GM12865 (cell line): ENCODE measurements at places on chromosomes 7 and 10.

GRCh38 chr7:155338632-155339320 lies 41.1 kb downstream of the INSIG1 start:
- DNase-seq: no peak

DNA sequence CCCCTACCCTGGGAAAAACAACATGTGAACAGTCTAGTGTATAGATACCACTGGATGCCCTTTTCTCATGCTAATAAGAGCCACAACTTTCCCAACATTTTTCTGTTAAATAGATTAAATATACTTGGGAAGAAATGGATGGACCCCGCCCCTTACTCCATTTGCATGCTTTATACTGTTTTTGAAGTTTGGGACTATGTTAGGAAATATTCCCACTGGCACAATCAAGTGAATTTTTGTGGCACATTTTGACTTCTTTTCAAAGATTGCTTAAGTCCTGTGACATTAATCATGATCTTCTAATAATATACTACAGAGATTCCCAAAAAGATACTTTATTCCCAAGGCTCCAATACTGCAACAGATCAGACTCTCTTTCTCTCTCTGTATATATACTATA lies 216.6 kb downstream of the TWIST1 start:
- DNase-seq: no peak

- DNase-seq: no peak
Measured at GRCh38 chr10:1035201-1035600, 9.5 kb upstream of the IDI2 start.

DNA sequence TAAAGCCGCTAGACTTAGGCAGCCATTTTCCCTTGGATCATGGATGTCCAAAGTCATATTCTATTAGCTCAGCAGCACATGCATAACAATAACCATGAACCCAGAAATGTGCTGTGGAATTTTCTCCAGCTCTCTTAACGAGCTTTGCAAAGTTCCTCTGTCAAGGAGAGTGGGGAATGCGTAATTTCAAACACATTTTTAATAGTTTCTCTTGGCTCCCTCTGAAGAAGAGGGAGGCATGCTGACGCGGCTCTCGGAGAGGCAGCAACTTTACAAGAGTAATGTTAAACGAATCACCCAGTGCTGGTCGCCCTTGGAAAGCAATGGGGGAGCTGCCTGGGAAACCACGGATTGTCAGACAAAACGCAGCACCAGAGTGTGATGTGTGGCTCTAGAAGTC lies 114.8 kb downstream of the RAB18 start:
- no peak for DNase-seq

DNA sequence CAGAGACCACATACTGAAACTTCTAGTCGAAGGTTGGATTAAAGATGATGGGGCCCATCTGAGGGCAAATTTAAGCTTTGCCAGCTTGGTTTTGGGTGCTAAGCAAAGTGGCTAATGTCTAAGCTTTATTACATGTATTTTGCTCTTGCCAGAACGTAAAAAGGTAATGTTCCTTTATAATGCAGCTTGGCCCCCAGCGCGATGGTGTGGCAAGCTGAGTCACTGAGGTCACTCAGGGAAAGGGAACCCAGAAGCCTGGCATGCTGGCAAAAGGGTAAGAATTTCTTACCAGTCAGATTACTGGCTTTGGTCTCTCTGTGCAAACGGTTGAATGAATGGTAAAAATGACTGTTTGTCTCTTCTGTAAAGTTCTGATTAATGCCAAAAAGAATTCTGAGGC lies 158.3 kb upstream of the KCND2 start:
- no peak for DNase-seq

DNA sequence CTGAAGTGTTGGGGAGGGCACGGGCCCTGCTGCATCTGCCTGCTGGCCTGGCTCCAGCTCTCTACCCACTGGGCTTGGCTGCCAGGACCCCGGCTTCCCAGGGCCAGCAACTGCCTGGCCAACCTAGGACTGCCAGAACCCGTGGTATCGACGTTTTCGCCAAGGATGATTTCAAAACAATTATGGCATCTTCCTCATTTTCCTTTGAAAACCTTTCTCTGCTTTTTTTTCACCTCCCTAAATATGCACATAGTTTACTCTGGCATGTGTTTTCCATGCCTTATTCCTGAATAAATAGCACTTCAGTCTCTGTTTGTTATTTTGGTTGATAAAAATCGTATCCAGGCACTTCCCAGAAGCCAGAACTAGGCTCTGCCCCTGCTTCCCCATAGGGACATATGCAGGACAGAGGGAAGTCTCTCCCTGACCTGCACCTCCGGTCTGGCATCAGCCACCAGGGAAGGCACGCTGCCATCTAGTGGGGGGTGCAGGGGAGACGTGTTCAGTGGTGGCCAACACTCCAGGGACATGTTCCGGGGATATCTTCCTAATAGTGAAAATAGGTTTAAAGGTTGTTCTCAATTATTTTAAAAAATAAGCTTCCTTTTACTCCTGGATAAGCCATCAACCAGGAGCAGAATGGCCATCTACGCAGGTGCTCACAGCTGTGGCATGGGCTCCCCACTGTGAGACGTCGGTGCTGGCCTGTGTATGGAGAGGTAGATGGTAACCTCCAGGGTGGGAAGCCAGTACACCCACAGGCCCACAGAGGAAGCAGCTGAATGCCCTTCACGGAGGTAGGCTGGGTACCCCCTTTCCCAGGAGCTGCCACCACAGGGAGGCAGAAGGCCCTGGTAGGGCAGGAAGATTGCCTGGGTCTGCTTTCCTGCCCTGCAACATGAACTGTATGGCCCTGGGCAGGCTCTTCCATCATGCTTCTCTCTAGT lies 30.7 kb upstream of the ANTXRL start:
- peak; percentile 30 for DNase-seq

- DNase-seq: no peak
Measured at GRCh38 chr10:78185693-78186055, 152.0 kb downstream of the RPS24 start.

DNA sequence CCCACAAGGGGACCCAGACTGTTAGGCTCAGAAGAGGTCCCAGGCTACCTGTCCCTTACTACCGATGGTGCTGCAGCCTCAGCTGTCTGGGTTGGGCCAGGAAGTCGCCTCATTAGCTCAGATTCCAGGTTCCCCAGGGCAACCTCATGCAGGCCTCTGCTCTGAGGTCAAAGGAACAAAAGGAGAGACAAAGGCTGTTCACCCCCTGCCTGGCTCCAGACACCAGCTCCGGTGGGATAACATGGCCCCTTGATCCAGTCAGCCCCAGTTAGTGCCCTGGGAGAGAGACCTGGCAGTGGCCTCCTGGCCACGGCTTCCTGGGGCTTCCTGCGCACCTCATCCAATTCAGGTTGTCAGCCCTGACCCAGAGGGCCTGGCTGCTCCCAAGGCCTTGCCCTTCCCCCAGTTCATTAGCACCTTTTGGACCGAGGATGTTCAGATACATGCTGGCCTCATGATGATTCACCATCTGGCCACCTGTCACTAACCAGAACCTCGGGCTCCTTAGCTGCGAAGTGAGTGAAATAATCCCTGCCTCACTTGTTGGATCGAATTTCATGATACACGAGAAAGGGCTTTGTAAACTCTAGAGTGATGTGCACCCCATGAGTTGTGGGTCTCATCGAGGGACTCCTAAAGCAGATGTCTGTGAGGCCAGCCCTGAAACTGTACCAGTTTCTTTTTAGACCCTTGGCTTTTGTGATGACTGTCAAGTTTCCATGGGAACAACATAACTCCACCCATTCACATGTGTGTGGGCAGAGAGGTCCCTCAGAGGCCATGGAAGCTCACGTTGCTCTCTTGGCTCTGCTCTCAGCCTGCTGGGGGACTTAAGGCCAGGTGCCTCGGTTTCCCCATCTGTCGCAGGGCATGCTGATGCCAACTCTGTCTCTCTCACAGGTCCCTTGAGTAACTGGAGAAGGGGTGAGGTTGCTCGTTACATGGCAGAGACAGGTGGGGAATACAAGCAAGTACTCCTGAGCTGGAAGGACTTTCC lies 79.5 kb upstream of the PCBD1 start:
- peak; percentile 49 for DNase-seq

DNA sequence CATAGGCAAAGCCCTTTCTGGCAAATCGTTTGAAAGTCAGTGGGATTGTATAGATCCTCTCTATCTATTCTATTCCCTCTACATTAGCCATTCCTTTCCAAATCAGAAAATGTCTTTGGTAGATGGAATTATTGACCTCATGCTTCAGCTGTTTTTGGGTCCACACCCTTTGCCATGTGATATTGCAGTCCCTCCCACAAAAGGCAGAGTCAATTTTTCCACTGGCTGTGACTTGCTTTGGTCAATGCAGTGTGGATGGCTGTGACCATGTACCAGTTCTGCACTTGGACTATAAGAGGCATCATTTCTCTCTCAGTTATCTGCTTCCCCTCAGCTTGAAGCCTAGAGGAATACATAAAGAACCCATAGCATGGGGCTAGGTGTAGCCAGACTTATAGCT lies 332.9 kb downstream of the PTEN start:
- no peak for DNase-seq

DNA sequence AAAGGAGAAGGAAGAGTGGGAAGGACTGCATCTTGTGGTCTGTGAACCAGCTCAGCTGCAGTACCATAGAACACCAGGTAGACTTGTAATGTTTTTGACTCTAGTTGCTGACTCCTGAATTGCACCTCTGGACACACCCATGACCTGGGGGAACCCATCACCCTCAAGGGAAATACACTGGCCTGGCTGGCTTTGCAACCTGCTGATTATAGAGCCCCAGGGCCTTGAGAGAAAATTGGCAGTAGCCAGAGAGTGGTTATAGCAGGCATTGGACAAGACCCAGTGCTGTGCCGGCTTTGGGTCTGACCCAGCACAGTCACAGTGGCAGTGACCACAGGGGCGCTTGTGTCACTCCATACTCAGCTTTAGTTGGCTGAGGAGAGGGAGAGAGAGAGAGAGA lies 902.3 kb downstream of the GRID1 start:
- DNase-seq: no peak

DNA sequence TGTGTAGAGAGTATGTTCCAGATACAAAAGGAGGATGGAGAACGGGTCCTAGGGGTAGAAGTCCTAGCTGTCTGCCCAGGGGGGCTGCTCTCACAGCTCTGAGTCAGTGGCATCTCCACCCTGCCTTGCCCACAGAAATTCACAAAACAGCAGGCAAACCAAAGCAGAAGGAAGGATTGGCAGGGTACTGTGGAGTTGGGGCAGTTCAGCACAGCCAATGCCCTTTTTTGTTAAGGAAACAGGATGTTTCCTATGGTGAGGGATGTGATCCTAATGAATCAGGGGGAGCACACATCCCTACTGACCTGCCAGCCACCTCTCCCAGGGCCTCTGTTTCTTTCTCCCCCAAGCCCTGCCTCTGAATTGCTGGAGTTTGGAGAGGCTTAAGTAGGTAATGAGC lies 457.6 kb downstream of the PLXNA4 start:
- no peak for DNase-seq

DNA sequence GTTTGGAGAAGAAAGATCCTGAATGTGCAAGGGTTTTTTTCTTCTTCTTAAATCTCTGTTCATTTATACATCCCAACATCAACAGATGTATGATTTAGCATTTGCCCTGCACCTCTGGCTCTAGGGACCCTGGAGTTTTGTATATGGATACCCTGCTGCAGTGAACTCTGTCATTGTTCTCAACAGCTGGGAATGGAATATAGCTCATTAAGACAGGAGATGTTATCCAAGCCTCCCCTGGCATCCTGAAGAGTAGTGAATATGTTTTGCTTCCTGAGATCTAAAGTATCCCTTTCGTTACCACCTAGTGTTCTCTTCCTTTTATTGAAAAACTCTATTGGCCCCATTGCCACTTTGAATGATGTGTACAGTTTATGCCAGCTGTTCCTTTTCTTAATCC lies 275.9 kb downstream of the EXOC4 start:
- no peak for DNase-seq

- DNase-seq: no peak
Measured at GRCh38 chr10:49735161-49735560, 27.0 kb downstream of the OGDHL start.

DNA sequence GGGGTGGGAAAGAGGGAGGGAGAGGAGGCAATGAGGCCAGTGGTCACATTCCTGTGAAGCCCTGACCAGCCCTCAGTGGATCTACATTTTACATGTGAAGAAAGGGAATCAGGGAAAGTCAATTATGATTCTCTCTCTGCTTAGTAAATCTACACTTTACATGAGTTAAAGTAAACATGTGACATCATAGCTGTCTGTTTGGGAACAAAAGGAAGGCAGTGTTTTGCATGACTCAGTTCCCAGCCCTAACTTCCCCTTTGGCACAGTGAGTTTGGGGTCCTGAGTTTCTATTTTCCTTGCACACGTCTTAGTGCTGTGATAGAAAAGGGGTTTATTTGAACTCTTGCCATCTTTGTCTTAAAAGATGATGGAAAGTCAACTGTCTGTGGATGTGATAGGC lies 615.1 kb downstream of the SDK1 start:
- DNase-seq: no peak

GRCh38 chr7:130150587-130150986 lies 54.6 kb downstream of the TMEM209 start:
- DNase-seq: peak; percentile 45

DNA sequence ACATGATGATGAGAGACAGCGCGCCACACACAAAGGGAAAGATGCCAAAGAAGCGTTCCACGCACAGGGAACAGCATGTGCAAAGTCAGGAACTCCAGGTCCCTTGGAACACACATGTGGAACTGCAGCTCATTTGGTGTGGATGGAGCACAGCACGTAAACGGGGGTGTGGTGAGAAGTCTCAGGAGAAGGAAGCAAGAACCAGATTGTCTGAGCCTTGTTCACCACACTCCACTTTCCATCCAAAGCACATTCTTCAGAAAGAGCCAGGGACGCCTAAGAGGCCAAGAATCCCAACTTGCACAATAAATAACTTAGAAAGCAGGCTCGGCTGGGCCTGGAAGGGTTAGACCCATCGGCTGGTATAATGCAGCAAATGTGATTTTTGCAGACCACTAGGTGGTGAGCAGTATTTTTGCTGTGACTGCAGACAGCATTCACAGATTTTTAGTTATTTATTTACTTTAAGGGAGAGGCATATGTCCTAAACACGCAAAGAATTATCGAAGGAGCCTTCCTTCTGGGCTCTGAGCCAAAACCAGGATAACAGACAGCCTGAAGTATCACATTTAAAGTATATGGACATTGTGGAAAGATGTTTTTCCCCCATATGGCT lies 27.9 kb upstream of the ASCC1 start:
- no peak for DNase-seq

- DNase-seq: no peak
Measured at GRCh38 chr10:113506476-113506875, 46.4 kb upstream of the HABP2 start.

GRCh38 chr10:44756216-44756615 lies 154.9 kb upstream of the TMEM72 start:
- DNase-seq: no peak
